BJ (cell line): ENCODE measurements at places on chromosomes 1 and 21.

GRCh38 chr1:221487781-221488524 is 253.9 kb downstream of the DUSP10 start:
- peak; percentile 45 for DNase-seq

DNA sequence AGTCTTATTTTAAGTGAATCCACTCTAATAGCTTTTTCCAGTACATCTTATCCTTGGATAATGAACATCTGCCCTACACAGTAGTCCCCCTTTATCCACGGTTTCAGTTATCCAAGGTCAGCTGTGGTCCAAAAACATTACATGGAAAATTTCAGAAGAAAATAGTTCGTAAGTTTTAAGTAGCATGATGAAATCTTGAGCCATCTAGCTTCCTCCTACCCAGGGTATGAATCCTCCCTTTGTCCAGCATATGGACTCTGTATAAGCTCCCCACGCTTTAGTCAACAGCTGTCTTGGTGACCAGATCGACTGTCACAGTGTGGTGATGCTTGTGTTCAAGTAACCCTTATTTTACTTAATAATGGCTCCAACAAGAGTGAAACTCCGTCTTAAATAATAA is 2.6 kb downstream of the GLRX2 start:
- no peak for DNase-seq

DNA sequence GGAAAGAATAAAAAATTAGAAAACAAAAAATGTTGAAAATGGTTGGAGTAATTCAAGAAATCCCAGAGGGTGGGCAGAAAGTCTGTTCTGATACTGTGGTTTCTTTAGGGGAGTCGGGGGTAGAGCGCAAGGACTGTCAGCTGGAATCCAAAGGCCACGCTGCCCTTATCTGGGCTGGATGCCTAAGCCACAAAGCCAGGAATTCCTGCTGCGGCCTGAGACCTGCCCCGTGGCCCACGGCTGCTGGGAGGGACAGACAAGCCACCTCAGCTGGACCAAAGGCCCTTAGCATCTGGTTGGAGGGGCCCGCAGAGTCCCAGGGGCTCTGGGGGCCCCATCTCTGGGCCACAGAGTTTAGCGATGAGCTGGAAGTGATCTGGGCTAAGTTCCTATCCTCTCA is 60.2 kb downstream of the DMRTB1 start:
- DNase-seq, result no peak

DNA sequence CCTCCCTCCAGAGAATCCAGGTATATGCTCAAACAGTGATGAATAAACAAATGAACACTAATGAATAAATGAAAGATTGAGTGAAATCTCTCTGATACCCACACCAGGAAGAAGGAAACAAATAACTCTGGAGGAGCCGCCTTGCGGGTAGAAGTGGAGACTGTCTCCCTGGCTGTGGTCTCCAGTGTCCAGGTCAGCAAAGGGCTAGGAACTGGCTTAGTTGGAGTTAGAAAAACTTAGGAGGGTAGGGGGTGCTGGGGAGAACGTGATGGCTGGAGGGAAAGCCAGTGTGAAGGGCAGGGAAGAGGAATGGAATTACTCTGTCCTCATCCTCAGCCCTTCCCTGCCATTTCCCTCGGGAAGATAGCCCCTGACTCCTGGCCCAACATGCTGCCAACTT is 537 bp downstream of the RHBDL2 start:
- DNase-seq, result no peak

DNA sequence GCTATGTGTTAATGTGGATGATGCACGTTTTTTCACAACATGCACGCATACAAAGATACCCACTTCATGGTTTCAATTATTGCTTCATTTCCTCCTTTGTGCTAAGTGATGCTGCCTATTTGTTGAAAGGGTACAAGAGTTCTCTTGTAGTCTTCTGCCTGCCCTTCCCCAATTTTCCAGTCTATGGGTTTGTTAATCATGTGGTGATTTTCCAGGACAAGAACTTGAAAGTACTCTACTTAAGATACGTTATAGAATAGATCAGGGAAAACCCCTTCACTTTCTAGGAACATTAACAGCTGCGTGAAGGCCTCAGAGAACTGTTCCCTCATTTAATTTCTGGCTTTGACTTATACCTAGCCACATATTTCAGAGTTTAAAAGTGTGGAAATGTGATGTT is 52.1 kb upstream of the SLC44A3 start:
- DNase-seq, result no peak

DNA sequence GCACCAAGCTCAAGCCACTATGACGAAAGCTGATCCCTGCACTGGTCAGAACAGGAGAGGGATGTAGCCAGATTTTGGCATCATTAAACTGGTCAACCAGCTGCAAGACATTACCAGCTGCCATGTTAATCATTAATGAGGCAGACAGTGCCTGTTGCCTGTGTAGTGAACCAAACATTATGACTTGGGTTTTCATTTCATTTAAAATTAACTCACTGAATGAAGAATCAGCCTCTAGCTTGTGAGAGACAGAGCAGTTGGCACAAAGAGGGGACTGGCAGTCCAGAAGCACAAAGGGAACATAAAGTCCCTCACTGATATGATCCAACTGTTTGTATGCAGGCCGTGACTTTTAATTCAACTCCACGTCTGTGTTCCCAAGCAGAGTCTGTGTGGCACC is 318.9 kb downstream of the SEC16B start:
- no peak for DNase-seq

GRCh38 chr1:115325874-115326273 is 12.2 kb downstream of the NGF start:
- DNase-seq, result no peak

DNA sequence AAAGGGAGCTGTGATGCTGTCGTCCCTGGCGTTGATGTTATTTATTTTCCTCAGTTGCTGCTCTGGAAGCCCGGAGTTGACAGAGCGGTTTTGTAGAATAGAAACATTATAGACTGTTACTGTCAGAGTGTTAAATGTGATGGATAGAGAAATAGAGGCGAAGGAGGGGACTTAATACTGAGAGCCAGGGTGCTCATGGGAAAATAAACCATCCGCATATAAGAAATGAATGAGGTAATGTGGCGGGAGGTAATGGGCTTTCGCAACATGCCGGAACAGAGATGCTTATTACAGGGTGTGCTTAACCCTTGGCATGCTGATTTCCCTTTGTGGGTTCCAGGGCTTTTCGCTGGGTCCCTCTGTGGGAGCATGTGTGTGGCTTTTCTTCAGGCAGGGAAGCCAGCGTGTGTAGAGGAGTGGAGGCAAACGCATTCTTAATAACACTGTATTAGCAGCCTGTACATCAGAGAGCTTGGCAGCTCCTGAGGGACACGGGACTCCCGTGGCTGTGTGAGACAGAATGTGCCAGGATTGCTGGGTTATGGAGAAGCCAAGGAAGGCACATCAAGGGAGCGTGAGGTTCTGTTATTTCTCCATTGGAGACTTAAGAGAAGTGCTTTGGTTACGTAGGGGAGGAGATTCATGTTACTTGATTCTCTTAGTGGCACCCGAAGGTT is 141.0 kb downstream of the PBX1 start:
- DNase-seq, result no peak

DNA sequence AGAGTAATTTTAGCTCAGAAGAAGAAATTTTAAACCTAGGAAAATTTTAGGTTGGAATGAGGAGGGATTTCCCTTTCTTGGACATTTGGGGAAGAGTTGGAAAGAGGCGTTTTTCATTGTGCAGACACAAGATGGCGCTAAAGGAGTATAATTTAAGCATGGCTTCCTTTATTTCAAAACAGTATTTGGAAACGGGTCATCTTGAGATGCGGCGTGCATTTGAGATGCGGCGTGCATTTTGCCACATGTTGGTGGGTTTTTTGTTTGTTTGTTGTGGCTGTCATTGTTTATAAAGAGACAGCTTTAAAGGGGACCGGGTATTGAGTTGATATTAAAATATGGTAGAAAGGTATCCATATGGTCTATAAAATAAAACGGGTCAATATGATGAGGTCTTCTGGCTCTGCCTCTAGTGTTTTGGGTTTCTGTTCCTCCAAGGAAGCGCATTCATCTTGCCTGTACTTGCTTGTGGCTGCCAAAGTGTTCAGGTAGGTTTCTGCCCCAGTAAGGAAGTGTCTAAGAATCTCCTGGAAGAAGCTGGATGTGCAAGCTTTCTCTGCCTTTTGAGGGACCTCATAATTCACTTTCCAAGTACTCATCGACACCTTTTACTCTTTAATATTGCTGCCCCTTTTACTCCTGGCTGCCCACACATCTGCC is 210.3 kb downstream of the SLC35F3 start:
- no peak for DNase-seq

GRCh38 chr1:101706366-101706765 is 290.4 kb downstream of the OLFM3 start:
- no peak for DNase-seq
